Urinary bladder (tissue), 4 donors: ENCODE measurements at places on chromosomes 5 and 9. TPM values are rescaled to one million over a fixed set of nuclear protein-coding genes. Genes with fewer than 3 reads are reported as not detected.

GRCh38 chr9:91103931-91104330, 257.8 kb downstream of the AUH start:
- DNase-seq = no peak

DNA sequence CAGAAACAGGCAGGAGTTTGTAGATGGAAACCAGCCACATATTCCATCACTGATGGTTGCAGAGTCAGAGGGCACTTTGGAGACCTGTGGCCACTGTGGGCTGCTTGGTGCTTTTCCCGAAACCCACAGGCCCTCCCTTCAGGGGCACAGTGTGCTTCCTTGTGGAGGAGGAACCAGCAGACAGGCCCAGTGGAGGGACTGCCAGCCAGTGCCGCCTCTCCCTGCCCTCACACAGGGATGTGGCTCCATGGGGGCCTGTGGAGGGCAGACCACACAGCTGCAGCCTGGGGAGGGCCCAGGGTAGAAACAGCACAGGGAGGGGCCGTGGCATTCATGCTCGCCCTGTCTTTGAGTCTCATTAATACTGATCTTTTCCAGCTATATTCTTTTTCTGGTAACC, 35.2 kb downstream of the CEP72 start:
- no peak for DNase-seq

GRCh38 chr9:5587024-5587423, 41.9 kb upstream of the RIC1 start:
- no peak for DNase-seq

GRCh38 chr5:67141644-67142043, 55.0 kb downstream of the CD180 start:
- no peak for DNase-seq

- DNase-seq = no peak
Measured at GRCh38 chr5:124743602-124744169, 2.8 kb downstream of the ZNF608 start.

DNA sequence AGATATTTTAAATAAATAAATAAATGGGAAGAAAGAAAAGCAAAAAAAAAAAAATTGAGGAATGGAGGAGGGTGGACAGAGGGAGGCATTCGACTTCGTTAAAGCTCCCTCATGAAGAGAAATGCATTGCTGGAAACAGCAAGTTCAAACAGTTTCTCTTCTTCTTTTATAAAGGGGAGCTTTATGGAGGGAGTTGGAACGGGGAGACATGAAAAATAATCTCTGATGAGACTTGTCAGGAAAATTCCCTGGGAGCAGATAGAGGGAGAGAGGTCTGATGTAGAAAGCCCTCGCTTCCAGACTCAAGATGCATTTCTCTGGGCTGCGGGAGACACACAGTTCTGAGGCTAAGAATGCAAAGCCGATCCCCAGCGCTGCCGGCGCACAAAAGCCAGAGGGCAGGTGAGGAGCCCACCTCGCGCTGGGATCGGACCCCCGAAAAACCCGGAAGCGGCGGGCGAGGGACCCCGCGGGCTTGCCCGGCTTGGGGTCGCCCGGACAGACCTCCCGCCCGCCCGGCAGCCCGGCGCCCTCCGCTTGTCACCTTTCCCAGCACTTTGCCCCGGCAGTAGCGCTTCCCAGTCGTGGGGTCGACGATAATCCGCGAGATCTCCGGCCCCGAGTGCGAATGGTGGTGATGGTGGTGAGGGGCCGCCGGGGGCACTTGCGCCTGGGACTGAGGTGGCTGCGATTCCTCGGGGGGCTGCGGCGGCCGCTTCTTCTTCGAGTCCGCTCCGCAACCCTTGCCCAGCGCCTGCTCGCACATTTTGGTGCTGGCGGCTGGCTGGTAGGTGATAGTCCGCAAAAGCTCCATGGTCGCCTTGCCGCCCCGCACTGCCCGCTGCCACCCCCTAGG, 512 bp downstream of the PLK2 start:
- peak; percentile 45 for DNase-seq

DNA sequence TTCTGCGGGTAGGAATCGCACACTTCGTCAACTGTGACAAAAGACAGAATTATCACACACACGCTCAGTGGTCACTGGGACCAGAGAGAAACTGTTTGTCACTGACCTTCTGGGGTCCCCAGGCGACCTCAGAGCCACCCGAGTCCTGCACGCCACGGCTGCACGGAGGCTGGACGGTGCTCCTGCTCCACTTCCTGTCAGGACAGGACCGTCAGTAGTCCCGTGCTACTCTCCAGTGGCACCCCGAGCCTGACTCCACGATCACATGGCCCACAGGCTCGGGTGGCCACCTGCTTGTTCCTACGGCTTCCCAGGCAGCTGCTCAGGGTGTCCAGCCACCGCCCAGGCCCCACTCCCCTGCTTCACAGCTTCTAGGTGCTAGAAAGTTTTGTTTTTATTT, 17.9 kb downstream of the MRNIP start:
- no peak for DNase-seq

DNA sequence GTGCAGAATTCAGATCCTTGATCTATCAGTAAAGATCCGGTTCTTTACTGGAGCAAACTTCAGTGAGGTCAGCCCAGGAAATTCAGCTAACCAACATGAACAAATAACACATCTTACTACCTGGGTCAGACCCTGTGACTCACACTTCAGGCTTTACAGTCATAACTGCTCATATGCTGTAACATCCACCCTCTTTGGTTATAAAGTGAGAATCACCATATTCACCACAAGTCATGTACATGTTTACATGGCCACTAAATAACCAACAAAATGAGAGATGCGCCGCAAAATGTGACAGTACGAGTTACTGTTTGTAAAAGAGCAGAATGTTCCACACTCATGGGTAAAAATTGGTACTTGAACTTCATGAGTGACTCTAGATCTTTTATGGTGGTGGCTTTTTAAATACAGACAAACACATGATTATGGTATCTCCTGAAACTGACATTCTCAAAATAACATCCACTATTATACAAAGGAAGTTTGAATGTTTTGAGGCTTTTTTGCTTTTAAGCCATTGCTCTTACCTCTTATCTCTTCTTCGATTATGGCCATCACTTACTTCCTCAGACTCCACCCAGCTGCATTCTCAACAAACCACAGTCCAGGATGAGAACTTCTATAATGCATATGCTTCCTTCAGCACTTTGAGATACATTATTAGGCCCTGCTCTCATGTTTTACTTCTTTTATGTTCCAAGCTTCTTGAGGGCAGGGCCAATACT, 516.6 kb downstream of the RAB3C start:
- no peak for DNase-seq

DNA sequence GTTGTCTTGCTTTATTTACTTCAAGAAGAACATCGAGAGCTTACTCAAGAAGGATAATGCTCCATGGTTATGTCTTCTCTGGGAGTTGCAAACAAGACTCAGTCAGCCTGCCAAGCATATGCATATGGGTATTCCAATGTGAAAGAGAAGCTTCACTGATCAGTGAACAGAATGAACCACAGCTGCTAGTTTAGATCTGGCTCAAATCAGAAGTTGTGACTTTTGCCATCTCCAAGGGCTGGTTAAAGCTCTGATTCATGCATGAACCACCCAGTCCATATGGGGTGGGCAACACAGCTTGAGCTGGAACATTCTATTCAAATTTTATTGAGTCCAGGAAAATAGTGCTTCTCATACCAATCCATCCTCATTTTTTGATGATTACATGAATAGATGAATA, 50.0 kb downstream of the ATPSCKMT start:
- DNase-seq = no peak

DNA sequence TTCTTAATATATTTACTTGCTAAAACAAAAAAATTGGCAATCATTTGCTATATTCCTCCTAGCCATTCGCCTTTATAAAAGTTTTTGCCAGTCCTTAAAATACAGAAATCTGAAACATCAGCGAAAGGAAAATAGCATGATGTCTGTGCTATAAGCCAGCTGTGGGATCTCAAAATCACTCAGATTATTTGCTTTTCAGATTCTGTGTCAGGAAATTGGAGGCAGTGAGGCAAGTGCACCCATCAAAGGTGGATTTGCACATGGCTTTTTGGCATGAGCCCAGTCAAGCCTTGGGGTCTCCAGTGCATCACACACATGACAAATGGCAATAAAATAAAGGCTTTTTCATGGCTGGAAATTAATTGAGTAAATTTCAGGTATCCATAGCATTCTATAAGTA, 196.8 kb upstream of the DAPK1 start:
- no peak for DNase-seq

DNA sequence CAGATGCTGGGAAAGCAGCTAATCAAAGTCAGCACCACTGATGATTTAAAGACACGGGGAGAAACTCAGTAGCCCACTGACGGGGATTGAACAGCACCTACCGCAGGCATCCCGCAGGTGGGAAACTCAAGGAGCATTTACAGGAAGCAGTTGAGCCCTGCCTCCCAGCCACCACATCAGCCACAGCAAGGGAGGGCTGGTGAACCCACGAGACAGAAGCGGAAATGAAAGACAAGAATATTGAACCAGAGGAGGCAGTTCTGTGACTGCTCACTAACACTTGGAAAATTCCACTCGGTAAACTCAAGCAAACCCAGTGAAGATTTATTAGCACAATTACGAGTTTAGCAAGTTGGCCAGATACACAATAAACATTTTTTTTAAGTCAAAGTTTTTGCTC, 10.6 kb upstream of the FAM163B start:
- no peak for DNase-seq

DNA sequence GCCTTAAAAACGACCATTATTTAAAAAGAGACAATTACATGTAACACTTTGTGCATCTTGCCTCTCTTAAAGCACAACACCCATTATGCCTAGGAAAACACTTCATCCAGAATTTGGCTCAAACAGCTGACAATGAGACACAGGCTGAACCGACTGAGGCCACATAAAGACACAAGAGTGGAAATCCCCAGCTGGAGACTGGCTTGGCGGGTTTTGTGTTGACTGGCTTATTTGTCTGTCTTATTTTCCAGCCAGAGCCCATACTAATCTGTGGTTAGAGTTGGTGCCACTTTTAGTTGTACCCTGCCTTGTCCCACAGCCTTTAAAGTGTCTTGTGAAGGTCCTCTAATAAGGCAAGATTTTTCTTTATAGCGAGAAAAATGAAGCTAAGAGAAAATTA, 21.2 kb downstream of the TRIM14 start:
- DNase-seq = peak; percentile 41

DNA sequence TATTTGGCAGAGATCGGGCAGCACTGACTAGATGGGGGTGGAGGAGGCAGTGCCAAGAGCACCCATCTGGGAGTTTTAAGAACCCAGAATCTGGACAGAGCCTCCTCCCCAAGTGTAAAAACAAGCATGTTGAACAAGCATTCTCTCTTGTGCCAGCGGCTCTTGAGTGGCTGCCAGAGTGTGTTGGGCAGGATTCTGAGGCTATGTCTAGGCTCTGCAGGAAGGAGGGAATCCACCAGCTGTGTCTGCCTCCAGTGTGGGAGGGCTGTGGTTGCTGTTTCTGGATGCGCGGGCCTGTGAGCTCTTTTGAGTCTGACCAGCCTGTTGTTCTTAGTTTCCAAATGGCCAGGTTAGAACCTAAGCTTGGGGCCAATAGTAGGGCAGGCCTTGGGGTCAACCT, 39.8 kb downstream of the HMCN2 start:
- DNase-seq = no peak

DNA sequence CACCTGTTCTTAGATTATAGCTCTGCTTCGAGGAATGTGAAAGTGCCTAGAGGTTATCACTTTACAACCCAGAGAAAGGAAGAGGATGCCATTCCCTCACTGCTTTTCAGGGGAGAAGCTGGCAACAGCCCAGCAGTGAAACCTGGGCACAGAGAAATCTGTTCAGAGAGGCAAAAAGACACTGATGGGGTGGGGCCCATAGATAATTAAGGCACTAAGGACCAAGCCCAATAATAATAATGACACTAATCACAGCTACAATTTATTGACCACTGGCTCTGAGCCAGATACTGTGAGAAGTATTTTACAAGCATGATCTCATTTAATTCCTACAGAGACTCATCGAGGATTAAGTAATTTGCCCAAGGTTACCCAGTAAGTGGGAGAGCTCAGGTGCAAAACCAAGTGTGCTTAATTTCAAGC, 168.3 kb downstream of the PIK3R1 start:
- DNase-seq = no peak

DNA sequence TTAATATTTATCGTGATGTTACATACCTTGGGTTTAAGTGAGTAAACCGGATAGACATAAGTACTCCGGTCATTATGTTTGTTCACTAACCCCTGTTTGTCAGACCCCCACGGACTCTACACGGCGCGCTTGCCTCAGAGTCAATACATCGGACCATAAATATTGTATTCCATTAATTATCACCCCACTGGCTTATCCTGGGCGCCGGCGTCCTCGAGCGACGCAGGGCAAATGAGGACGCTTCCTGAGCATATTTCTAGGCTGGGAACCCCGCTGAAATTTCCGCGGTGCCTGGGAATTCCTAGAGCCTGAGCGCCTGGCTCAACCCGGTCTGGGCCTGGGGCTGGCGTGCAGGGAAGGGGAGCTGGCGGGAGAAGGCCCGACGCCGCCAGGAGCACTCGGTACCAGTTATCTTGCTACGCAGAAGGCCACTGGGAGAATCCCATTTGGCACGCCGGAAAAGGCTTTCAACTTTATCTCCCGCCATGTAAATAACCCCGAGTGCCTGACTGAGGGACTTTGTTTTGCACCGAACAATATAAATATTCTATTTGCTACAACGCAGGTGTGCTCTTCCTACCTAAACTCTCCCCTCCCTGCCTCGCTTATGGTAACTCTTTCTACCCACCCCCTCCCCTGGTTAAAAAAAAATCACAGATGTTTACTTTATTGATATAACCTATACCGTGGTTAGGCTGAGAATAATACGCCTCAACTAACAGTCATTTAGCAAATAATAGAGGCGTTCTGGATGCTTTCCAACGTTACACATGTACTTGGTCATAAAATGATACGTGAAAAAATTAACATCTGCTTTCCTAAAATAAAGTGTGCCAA, 19.4 kb downstream of the NR2F1 start:
- DNase-seq = no peak

DNA sequence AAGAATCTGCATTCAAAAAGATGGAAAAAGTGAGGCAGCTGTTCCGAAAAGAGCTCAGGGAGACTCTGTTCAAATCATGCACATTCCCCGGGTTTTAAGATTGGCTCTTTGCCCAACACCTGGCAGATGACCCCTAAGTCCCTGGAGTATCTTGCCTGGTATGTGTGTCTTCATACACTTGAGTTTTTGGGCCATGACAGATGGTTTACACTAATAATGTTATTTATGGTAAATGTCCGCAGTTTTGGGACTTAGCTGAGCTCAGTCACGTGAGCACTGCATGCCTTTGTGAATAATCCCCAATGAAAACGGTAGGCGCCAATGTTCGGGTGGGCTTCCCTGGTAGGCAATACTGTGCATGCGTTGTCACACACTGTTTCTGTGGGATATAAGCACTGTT, 316.1 kb downstream of the PRDM9 start:
- no peak for DNase-seq

The RLN2 gene
- total RNA-seq = not detected

The PLK2 gene
- 212 TPM for total RNA-seq

The PCDHGC4 gene
- total RNA-seq = 6.8 TPM

The AOPEP gene
- total RNA-seq = 99.2 TPM

The ANGPTL2 gene
- 37.7 TPM for total RNA-seq

The SPTAN1 gene
- 308 TPM for total RNA-seq

The MTX3 gene
- total RNA-seq = 33.3 TPM

The ANXA1 gene
- total RNA-seq = 353 TPM

The CEP120 gene
- 39.5 TPM for total RNA-seq

The SLC26A2 gene
- 34.9 TPM for total RNA-seq
